ENCODE measurements at places on chromosomes 5 and 9.
A peak's percentile ranks its signal among the peaks of the same experiment; 100 is the strongest.

- DNase-seq: no peak
These were observed 292.3 kb downstream of the SMARCA2 start for GRCh38 chr9:2307480-2307879.

DNA sequence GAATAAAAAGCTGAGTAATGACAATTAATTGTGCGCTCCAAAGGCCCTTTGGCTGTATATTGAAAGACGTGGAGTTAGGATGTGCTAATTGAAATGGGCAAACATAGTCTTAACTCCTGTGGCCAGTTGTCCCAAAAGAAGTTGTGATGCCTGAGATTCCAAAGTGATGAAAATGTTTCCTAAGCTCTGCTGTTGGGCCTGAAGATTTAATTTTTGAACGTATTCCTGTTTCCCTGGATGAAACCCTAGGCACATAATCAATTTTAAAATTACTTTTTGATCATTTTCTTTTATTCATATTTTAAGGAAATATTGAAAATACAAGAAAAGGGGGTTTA is 87.9 kb downstream of the PRDM6 start:
- no peak for DNase-seq

GRCh38 chr5:17228821-17229291 is 11.4 kb downstream of the BASP1 start:
- no peak for DNase-seq

GRCh38 chr9:106693558-106693957 is 169.4 kb upstream of the ZNF462 start:
- no peak for DNase-seq

DNA sequence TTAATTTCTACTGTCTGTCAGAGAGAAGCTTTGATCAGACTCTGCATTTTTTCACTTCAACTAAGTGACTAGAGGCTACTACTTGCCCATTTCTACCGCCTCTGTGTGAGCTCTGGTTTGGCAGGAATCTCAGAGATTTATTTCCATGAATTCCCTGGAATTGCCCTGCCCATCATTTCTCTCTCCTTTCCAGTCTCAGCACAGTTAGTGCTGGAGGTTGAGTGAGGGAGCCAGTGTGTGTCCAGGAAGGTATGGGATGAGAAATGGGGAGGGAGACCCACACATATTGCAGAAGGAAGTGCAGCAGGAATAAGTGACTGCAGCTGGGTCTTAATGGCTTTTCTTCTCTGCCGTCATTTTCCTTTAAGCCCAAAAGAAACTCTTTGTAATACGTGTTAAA is 443.1 kb upstream of the ZNF462 start:
- DNase-seq: no peak

GRCh38 chr5:65892801-65893200 is 33.6 kb upstream of the ERBIN start:
- DNase-seq: no peak

DNA sequence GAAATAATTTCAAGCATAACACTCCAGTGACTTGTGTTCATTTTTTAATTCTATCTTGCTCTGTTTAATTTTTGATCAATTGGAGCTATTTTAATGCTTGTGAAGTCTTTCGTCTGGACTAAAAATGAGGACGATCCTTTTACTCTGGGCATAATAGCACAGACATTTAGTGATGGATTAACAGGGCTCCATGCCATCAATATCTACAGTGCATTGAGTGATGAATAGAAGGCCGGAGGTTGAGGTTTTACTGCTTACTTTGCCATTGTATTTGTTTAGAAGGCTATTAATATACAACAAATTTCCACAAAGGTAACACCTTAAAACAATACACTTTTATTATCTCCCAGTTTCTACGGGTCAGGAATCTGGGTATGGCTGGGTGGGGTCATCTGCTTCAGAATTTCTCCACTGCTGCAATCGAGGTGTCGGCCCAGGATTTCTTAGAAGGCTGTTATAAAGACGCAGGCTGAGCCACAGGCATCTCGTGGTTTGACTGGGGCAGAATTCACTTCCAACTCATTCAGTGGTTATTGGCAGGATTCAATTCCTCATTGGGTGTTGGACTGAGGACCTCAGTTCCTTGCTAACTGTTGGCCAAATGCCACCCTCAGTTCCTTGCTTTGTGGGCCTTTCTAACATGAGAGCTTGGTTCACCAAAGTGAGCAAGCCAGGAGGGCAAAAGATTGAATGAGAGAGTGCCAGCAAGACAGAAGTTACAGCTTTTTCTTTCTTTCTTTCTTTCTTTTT is 265.4 kb upstream of the VLDLR start:
- no peak for DNase-seq

- no peak for DNase-seq
These were observed 14.9 kb upstream of the ASS1 start for GRCh38 chr9:130429831-130430230.

GRCh38 chr9:119768266-119768665 is 399.0 kb upstream of the BRINP1 start:
- DNase-seq: no peak

GRCh38 chr9:95116002-95116807 is 201.3 kb downstream of the FANCC start:
- DNase-seq: no peak

DNA sequence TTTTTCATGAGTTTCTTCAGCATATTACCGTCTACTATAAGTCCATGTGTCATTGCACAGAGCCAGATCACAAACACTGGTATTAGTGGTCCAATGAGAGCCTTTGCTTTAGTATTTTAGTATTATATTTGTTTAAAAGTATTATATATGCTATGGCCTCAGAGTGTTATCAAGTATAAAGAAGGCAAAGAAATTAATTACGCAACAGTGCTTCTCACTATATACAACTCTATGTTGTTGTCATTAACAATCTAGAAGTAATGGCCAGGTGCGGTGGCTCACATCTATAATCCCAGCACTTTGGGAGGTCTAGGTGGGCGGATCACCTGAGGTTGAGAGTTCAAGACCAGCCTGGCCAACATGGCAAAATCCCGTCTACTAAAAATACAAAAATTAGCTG is 47.1 kb upstream of the RAPGEF6 start:
- no peak for DNase-seq

DNA sequence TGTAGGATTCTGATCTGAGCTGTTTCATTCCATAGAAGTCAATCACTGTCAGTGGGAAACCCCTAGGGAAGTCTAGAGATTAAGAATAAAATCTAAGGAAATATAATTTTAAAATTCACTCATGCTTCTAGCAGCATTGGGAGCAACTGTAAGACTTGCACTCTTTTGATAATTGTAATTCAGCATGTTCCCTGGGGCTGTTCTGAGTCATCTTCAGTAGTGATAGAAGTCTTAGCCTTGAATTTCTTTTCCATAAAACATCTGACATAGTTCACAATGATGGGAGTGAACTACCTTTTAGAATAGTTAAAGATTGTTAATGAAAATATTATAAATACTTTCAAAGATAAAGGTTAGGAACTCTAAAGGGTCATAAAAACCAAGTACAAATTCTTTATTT is 935.8 kb downstream of the DTWD2 start:
- DNase-seq: no peak

DNA sequence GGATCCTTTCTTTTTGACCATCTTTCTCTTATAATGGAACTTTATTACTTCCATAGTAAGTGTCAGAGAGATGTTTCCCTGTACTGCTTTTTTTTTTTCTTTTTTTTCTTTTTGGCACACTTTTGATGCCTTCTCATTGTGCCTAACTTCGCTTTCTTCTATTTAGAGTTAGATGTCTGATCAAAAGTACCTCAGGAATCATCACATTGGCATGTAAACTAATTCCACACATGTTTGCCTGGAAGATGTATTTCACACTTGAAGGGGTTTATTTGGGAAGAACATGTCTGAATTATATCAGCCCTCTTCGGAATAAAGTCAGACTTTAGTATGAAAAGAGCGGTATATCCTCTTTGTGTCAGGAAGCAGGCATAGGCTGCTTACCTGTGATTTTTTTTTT is 35.1 kb downstream of the SMARCA2 start:
- DNase-seq: no peak

DNA sequence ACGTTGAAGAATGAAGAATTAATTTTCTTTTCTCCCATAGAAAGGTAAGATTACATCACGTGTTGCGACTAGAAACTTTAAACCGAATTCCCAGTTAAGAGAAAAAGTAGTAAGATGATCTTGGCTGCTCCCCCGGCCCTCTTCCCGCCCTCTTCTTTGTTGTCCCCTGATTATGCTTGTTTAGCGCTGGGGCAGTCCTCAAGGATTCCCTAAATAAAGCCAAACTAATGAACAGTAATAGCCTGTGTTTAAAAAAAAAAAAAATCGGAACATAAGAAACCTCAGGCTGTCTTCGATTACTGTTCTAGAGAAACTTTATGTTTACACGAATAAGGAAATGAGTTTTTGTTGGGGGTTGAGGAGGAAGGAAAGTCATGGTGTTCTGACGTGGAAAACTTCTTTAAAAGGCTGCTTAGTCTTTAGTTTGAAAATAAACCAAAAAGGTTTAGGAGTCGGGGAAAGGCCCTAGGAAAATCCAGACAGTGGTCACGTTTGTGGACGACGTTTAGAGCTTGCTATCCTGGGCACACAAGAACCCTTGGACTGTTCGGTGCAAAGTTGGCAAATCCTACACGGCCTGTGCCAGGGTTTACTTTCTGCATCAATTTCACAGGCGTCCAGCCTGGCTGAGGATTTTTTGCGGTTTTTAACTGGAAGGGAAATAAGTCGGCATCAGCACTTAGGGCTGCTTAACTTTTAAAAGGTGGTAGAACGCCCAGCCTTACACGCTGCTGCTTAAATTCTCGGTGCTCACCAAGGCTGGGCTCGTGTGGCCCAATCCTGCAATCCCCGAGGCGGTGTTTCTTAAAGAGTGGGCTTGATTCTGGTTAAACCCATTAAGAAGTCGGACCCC is 1.1 kb upstream of the MAT2B start:
- DNase-seq: peak; percentile 44

DNA sequence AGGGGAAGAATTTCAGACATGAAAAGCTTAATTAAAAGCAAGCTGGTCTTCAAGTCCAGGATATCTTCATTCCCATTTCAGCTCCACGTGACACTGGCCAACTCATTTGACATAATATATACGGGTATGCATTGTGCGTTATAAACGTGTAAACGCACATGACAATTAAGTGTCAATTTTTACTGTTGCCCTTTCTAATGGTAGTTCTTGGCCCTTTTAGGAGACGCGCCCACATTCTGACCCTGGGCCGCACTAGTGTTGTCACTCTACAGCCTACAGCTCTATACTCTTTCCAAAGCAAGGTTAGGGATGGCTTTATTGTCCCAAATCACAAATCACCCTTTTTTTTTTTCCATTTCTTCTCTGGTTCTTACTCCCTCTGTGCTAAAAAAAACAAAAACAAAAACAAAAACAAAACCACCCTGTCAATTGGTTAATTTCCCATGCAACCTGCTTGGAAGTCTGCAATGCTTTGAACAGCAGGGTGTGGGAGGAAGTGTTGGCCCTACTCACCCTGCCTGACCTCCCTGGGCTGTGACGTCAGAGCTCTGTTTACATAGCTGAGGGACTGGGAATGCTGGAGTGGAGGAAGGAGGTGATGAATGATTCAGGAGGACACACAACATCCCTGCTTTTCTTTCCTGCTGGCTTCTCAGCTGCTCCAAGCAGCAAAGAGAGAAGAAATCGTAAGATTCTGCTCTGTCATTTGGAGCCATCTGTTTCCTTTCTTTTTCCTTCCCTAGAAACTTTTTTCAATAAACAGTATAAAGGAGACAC is 19.3 kb downstream of the RFK start:
- DNase-seq: no peak

GRCh38 chr9:134442486-134443173 is 116.4 kb downstream of the RXRA start:
- peak; percentile 10 for DNase-seq

DNA sequence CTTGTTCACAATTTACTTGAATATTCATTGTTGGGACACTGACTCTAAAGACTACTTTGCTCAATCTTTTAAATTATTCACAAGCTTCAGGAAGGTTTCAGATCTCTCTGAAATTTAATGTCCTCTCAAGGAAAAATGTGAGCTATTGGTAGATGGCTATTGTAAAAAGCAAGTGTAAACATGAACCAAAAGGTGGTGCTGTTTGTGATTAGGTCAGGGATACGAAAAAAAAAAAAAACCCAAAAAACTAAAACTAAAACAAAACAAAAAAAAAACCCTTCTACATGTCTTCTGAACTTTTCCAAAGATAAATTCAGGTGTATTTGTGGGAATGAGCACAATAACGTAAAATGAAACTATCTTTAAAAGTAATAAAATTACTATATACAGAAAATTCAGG is 193.8 kb downstream of the SLF1 start:
- DNase-seq: no peak

DNA sequence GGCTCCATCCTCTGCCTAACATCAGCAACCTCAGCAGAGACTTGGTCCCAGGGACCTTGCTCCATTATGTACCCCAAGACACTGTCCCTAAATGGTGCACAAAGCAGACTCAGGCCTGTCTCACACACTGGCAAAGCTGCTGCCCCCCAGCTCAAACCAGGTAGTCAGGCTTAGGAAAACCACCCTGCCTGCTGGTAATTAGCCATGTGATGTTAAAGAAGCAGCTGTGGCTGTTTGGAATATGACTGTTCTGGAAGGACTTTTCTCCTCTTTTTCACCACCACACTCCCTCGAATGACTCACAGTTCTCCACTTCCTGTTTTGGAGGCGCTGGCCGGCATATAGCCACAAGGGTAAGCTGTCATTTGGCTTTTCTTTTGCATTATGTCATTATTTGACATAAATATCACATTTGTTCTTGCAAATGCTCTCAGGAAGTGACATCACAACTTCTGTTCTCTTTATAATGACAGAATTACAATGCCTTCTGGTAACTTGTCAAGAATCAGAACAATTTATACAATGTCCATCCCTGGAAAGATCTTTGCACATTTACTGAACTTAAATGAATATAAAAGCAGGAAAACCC is 113.9 kb downstream of the SUSD1 start:
- peak; percentile 40 for DNase-seq

GRCh38 chr9:131635285-131635684 is 90.0 kb downstream of the PRRT1B start:
- peak; percentile 87 for DNase-seq
